Stimulated activated CD4-positive, alpha-beta T cell treated with anti-CD3 and anti-CD28 coated beads, TNF-alpha, amount 100 ng/mL, for 24 hours (primary cell): ENCODE measurements at places on chromosomes 12 and 14.

DNA sequence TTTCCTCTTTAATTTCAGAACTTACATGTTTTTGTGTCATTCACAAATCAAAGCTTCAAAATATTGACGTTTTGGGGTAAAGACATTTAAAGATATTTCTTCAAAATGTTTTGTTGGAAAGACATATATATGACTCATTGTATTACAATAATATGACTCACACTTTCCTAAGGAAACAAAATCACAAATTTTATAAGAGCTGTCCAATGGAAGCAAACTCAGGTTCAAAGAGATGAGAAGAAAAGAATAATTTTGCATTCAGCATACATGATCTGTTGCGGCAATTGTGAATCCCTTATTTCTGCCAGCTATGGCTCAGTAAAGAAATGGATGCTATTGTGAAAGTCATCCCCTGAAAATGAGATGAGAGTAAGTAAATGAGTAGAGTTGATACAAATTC lies 82.7 kb downstream of the GRIP1 start:
- no peak for DNase-seq

DNA sequence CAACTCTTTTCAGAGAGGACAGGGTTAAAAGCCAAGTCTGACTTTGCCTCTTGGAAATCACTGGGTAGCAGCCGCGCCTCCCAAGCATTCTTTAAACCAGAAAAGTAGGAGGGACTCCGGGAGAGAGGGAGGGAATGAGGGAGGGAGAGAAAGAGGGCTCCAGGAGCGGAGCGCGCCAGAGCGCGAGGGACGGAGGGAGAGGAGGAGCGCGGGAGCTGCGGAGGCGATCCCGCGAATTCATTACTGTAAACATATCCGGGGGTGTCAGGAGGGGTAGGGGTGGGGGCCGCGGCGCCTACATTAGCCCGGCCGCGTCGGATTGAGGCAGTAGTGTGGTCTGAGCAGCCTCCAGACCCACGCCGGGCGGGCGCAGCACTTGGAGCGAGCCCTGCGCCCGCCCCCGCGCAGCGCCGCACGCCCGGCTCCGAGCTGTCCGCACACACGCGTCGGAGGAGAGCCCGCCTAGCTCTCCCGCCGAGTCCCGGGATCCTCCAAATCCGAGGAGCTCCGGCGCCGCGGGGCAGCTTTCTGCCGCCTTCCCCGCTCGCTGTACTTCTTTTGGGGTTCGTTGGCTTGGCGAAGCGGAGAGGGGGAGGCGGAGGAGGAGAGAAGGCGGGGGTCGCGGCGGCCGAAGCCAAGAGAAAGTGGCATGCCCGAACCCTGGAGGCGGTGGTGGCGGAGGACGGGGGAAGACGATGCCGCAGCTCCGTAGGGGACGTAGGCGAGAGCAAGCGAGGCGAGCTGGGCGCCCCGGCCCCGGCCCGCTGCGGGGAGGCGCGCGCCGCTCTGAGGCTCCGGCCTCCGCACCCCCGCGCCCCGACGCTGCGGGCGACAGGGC lies 3.3 kb downstream of the FLRT2 start:
- DNase-seq: no peak

DNA sequence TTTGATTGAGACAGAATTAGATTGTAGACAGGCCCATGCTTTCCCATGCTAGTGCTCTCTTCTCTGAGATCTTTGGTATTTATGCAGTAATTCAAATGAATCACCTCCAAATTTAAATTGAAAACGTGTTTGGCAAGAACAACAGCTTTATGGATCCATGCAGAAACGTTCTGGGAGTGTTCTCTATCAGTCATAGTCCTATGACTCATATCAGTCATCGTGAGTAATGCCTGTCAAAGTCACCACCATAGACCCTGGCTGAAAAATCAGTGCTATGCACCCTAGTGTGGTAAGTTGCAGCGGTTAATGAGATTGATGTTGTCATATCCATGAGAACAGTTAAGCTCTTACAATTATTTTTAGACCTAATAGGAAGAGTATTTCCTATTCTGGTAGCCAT lies 90.1 kb upstream of the FOXG1 start:
- DNase-seq: no peak

DNA sequence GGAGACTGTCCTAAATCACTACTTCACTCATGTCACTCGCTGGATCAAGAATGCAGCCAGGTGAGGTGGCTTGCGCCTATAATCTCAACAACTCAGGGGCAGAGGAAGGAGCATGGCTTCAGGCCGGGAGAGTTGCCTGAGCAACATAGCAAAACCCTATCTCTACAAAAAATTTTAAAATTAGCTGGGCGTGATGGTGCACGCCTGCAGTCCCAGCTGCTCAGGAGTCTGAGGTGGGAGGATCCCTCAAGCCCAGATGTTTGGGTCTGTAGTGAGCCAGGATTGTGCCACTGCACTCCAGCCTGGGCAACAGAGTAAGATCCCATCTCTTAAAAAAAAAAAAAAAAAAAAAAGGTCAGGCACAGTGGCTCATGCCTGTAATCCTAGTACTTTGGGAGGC lies 5.9 kb downstream of the SMAGP start:
- DNase-seq: no peak

GRCh38 chr14:64868841-64869240 lies 10.9 kb downstream of the SPTB start:
- DNase-seq: no peak

GRCh38 chr14:93719256-93719655 lies 69.0 kb downstream of the PRIMA1 start:
- DNase-seq: no peak

DNA sequence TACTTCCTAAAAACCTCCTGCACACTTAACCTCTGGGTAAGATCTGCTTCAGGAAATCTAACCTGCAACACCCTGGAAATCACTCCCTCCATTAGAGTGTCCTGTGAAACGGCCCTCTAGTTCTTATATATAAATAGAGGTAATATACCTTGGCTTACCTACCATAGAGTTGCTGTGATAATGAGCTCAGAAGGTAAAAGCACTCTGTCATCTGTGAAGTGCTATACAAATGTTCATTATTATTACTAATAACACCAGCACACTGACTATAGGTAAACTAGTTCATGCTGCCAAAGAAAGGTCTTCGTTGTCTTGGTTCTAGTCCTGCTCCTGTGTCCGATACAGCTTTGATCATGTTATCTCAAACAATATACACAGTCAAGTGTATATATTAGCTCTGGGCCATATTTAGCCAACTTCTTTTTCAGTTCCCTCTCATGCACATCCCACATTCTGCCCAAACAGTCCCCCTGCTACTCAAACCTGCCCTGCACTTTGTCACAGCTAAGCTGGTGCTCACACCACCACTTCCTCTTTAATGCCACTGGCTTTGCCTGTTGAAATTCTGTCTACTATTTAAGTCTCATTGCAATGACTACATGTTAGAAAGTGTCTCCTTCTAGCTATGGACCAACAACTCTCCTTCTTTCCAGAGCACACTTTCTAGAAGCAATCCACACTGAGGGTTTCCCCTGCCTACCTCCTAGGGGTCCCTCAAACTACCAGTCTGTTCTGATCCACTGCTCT lies 5.1 kb downstream of the E2F7 start:
- no peak for DNase-seq

DNA sequence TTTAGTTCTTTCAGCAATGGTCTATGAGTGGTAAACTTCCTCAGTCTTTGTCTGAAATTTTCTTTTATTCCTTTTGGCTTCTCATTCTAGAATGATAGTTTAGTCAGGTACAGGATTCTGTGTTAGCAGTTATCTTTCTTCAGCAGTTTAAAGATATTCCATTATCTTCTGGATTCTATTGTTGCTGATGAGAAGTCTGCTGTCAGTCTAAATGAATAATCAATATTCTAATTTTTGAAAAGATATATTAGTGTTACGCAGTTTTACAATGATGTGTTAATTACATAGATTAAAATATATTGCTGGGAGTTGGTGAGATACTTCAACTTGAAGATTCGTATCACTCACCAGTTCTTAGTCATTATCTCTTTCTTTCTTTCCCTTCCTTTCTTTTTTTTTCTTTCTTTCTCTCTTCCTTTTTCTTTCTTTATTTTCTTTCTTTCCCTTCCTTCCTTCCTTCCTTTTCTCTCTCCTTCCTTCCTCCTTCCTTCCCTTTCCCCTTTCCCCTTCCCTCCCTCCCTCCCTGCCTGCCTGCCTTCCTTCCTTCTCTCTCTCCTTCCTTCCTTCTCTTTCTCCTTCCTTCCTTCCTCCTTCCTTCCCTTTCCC lies 17.8 kb downstream of the CACNA1C start:
- DNase-seq: no peak

GRCh38 chr14:60589442-60589841 lies 59.8 kb downstream of the SIX1 start:
- DNase-seq: no peak

DNA sequence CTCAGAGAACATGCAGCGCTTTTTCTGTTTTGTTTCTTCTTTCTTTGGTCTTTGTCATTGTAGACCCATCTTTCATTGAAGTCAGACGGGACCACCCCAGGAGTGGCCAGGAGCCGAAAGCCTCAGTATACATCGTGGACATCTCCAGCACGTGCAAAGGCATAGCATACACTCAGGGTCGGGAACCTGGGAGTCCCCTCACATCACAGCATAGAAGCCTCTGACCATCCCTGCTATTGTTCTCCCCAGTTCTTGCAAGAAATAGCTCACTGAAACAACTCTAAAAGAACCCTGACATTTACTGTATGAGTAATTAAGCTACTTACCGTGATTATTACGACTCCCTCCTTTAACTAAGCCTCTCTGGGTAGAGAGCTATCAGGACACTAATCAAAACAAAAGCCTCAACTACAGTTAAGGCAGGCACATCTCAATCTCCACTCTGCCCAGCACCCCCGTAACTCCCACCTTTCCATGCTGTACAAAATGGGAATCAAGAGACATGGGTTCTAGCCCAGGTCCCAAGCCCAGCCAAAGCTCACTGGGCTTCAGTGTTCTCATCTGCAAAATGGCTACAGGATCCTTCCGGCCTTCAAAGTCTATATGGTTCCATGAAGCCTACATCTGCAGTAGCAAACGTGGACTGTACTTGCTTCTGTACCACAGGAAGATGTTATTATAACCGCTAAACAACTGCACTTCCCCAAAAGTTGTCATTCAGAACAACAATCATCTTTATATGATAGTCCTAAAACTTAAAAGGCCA lies 6.7 kb downstream of the CCDC88C start:
- no peak for DNase-seq

GRCh38 chr14:81478446-81478845 lies 55.2 kb downstream of the SEL1L start:
- no peak for DNase-seq

DNA sequence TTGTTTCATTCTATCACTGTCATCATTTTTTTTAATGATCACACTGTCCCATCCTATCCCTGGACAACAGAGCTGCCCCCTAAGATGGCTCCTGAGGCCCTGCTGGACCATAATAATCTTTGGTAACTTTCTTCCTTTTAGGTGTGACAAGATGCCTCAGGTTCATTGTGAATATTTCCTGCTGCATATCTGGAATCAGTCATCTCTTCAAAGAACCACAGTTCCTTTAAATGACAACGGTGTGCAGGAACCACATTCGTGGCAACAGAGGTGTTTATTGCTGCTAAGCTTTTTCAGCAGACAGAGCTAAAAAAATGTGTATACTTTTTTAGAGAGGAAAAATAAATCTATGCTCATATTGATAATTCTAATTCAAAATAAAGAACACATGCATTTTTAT lies 312.9 kb downstream of the MED13L start:
- DNase-seq: no peak

DNA sequence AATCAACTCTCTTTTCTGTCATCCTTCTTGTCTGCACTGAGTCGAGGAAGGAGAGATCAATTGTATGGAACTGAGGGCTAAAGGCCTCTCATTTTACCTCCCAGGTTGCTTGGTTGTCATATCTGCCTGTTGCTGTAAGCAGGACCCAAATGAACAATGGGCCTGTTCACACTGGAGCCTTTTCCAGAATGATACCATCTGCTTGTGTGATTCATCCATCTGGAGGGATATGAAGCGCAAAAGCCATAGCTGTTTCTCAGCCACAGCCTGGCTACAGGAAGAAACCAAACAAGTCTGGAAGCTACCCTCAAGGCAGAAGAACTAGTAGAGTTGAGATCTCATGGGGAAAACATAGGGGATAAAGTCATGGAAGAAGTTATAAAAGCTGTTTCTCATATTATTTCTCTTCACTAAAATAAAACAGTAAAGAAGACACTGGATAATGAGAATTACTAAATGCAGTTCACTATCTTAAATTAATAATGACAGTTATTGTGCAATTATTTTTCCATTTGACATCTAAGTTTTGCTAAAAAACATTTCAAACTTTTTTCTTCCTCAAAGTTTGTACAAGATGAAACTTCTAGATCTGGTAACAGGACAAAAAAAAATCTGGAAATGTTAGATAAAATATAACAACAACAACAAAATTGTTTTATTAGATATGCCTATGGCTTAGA lies 106.3 kb downstream of the SPTSSA start:
- no peak for DNase-seq

DNA sequence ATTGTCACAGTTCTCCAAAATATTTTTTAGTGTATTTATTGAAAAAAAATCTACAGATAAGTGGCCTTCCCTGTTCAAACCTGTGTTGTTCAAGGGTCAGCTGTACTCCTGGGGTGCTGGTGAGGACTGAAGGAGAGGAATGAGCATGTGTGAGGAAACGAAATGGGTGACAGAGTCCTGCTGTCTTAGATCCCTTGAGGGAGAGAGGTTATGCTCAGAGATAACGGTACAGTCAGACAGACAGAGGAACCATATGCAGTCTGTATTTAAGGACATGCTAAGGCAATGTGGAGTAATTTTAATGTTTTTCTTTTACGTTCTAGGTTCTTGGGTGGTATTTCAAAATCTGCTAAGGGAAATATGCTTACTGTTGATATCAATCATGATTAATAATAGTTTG lies 352.9 kb upstream of the RGS6 start:
- DNase-seq: no peak

DNA sequence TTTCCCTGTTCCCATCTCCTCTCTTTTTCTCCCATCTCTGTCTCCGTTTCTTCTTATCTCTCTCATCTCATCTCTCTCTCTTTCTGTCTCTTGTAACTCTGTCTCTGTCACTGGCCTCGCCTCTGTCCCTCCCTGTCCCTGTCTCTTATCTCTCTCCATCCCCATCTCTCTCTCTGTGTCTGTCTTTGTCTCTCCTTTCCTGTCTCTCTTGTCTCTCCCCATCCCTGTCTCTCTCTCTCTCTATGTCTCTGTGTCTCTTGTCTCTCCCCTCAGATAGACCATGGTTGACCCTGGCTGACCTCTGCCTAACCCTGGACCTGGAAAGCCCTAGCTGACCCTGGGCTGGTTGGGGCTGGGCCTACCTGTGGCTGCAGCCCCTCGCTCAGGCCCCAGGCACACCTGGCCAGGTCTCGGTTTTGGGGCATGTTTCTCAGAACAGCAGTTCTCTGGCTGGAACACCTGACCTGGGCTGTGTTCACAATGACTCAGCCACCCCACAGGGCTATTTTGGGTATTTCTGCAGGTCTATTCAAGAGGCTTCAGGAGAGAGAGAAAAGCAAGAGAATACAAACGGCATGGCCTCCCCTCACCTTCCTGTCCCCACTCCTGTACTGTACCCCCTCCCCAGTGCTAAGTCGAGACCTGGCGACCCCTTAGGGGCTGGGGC lies 174.4 kb downstream of the TMEM121 start:
- no peak for DNase-seq
